ENCODE measurements at places on chromosomes 12 and 14. TPM values are rescaled to one million over a fixed set of nuclear protein-coding genes. Genes with fewer than 3 reads are reported as not detected.

- DNase-seq: no peak
These were observed 117.5 kb downstream of the VRK1 start for GRCh38 chr14:96914571-96915128.

DNA sequence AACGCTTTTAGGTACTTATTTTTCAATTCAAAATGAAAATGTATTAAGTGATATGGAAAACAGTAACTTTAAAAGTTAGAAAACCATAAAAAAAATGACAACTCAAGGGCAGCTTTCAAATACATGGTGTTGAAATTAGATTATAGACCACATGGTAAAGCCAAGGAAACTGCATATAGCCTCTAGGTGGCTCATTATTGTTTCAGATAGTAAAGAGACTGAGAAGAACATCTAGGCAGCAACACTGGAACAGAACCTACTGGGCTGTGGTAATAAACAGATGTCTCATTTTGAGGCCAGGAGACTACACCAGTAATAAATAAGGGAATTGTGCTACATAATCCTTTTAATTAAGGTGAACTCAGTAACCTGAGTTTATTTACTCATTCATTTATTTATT lies 13.0 kb downstream of the FBXO33 start:
- no peak for DNase-seq

IGF1 gene
- total RNA-seq: 14.2 TPM

HOXC11 gene
- total RNA-seq: 3.4 TPM

DNA sequence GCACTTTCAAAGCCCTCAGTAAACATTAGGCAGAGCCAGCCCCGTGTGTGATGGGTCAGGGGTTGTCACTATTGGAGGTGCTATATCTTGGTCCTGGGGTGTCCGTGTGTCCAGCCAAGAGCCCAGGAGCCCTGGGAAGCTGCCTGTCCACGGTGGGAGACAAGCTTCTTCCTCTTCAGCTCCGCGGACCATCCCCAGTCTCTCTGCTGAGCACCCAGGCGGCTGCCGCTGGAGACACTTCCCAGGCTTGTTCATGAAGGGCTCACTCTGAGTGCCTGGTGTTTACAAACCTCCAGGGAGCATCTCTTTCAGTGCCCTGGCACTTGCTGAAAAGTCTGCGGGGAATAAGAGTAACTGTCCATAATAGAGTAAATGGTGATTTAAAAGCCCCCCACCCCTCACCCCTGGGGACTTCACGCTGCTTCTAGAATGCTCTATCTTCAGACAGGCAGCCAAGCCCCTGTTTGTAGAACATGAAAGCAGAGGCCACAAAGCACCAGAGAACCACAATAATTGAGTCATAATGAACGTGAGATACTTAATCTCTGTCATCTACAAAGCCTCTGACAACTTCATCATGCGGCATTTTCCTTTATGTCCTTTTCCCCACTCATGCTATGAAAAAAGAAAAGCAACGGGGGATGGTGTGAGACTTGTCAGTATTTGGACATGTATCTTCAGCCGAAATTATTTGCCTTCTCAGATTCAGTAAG lies 178.6 kb downstream of the TMEM132C start:
- no peak for DNase-seq

RPL10L gene
- total RNA-seq: not detected

DNA sequence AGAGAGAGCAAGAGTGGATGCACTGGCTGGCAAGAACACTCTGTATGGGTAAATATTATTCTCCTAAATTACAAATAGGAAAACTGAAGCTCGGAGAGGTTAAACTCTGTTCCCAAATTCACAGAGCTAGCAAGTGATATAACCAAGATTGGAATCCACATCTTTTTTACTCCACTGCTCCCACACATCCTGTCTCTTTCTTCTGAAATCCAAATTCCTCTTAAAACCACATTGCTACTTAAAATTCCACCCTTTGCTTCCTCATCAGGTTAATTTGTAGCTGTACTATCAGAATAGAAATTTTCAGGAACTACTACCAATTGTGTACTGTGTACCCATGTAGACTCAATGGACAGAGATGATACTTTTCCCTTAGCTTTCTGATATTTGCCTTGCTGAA lies 74.4 kb downstream of the ARMH4 start:
- no peak for DNase-seq

GRCh38 chr14:35406506-35407305 lies 2.2 kb upstream of the NFKBIA start:
- no peak for DNase-seq

DNA sequence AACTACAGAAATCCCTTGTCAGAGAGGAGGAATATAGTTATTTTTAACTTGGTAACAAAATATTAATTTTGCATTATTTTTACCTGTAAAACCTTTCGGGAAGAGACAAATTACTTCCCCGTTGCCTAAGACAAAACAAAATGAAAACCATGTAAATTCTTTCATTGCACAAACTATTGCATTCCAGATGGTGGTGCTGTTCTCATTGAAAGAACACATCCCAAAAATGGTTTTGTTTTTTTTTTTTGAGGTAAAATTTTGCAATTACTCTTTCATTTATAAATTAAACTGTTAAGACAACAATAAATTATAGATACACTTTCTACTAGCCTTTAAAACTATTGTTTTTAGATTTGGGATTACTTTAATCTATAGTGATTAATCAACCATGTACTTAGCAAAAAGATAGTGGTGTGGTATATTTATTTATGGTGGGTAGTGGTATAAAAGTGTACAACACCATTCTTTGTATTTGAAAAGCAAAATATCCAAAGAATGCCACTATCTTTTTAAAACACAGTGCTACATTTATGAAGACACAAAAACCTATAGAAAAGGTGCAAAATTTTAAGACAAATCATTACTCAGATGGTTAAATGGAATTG lies 115.5 kb downstream of the SLC38A1 start:
- no peak for DNase-seq

GRCh38 chr14:75320196-75320595 lies 41.6 kb downstream of the FOS start:
- no peak for DNase-seq

DNA sequence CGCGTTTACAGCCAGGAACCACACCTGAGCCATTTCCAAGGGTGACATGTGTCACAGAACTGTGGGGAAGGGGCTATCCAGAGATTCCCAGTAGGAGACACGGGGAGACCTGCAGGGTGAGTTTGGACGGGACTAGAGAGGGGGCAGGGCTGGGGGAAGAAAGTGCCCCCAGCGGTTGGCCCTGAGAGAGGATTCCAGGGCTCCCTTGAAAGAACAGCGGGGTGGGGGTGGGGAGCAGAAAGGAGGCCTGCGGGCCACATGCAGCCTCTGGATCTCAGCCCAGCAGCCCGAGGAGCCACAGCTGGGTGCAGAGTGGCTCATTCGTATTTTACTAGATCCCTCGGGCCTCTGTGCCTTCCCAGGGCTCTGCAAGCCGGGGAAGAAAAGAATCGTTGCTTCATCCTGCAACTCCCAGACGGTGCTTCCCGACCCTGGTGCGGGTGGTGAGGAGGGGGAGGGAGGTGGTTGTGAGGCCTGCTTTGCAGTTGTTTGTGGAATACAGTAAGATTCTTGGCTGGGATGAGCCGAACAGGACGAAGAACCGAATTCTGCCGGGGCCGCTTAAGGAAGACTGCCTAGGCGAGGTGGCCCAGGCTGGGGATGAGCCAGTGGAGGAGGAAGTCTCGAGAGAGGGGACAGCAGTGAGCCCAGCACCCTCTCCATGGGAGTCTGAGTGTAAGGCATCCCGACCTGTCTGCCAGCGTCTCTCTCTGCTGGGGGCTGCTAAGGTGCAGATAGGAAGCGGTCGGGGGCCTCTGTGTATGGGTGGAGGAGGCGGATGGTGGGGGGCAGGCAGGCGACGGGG lies 36.1 kb upstream of the ANKRD9 start:
- DNase-seq: no peak

DNA sequence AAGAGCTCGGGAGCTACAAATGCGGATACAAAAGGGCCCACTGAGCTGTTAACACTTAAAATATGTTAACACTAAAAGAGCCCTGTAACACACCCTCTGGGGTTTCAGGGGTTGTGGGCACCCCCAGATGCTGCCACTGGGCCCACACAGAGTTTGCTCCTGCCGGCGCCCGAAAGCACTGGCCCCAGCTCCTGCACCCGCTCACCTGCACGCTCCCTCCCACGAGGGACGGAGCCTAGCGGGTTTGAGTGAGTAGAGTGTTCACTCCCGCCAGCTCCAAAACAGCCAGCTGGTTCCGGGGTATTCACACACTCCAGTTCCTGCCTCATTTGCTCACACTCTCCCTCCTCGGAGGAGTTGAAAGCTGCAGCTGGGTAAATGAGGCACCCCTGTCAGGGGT lies 357.7 kb downstream of the ETNK1 start:
- no peak for DNase-seq

DNA sequence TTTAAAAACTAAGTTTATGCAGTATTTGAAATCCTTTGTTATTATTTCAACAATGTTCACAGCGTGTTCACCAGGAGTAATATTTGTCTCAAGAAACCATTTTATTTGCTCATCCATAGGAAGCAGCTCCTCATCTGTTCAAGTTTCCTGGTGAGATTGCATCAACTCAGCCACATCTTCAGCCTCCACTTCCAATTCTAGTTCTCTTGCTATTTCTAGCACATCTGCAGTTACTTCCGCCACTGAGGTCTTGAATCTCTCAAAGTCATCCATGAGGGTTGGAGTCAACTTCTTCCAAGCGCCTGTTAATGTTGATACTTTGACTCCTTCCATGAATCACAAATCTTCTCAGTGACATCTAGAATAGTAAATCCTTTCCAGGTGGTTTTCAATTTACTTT lies 18.0 kb downstream of the CLEC9A start:
- DNase-seq: no peak

GRCh38 chr14:70771781-70772212 lies 37.5 kb downstream of the MAP3K9 start:
- DNase-seq: no peak

CLEC14A gene
- total RNA-seq: 8.8 TPM

DNA sequence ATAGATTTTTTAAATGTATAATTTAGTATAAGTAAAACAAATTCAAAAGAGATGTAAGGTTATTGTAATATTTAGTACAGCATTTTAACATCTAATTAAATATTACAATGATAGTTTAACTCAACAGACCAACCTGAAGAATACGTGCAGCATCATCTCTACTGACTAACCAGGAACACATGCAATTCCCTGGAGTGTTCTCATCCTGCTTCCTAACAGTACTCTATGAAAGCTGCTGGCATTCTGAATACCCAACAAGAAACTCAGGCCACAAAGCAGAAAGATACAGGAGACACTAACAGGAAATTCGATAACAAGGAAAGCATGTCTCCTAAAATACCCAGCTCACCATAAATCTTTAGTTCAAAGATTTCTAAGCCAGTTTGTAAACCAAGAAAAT lies 58.3 kb downstream of the CEP83 start:
- no peak for DNase-seq

TC2N gene
- total RNA-seq: 28.0 TPM

GRCh38 chr12:3202734-3203446 lies 125.7 kb downstream of the TSPAN9 start:
- no peak for DNase-seq

BCL2L2 gene
- total RNA-seq: 35.4 TPM

DNA sequence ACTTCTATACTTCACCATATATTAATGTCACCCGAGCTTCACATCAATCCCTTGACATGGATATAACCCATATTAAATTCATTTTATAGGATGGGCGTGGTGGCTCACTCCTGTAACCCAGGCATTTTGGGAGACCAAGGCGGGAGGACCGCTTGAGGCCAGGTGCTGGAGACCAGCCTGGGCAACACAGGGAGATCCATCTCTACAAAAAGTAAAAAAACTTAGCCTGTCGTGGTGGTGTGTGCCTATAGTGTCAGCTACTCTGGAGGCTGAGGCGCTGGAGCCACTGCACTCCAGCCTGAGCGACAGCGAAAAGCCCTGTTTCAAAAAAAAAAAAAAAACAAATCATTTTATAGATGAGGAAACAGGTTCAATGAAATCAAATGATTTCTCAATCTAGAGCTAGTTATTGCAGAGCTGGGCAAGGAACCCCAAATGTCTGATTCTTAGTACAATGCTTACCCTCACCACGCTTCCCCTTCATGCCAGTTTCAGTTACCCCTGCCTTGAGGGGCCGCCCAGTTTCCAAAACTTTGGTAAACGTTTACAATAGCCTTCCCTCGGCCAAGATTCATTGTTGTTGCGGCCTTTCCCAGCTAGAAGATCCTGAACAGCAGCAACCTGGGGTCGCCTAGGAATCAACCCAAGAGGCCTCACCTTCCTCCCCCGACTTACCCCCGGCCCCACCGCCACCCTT lies 751 bp downstream of the PSMB5 start:
- no peak for DNase-seq

Measured in suprapubic skin (tissue), 4 donors.